ENCODE measurements at places on chromosomes 2 and 18.

- no peak for DNase-seq
Measured at GRCh38 chr2:60965499-60965785, 52.1 kb upstream of the PEX13 start.

DNA sequence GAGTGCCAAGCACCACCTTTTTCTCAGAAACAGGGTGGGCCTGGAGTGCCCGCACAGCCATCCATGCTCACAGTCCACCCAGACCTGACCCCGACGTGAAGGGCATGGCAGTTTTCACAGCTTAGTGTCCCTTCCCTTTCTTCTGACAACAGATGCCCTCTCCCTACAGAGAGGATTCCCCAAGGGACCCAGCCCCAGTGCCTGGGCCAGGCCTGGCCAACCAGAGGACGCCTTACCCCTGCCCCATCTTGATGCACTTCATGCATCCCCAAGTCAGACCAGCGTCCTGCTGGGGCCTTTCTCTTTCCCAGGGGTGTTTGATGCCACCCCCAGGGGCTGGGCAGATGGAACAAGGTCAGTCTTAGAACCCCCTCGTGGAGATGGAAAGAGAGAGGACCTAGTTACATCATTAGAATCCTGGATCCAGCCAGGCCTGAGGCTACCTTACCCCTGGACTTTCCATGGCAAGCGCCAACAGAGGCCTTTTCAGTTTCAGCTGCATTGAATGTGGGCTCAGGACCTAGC, 3.8 kb downstream of the ANKMY1 start:
- DNase-seq: no peak

DNA sequence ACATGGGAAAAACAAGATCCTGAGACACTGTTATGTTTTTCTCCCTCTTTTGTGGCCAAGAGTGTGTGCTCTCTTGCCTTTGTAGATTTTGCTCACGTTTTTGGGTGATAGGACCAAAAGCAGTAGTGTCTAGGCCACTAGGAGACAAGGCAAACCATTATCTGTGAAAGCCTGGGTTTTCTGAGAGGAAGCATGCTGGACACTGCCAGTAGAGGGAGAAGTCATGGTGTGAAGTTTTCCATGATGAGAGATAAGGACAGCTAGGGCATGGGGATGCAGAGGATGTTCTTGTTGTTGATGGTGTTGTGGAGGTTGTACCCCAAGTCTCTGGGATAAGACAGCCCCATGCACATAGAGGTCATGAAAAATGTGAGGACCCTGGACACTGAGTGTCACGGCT, 285.3 kb downstream of the SOX11 start:
- no peak for DNase-seq

DNA sequence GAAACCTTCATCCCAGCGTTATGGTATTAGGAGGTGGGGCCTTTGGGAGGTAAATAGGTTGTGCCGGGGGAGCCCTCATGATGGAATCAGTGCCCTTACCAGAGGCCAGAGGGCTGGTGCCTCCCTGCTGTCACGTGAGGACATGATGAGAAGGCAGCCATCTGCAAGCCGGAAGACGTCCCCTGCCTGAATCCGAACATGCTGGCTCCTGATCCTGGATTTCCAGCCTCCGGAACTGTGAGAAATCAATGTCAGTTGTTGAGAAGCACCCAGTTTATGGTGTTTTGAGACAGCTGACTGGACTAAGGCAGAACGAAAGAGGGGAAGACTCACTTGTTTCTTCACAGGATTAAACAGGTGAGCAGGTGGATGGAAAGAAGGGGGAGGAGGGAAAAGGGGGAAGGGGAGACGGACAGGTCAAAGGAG, 13.0 kb upstream of the KLF11 start:
- DNase-seq: no peak

- DNase-seq: no peak
Measured at GRCh38 chr2:161426922-161427663, 11.0 kb downstream of the TBR1 start.

- no peak for DNase-seq
Measured at GRCh38 chr2:195451160-195451559, 205.9 kb upstream of the SLC39A10 start.

GRCh38 chr2:8058652-8059051, 623.2 kb upstream of the ID2 start:
- DNase-seq: no peak

DNA sequence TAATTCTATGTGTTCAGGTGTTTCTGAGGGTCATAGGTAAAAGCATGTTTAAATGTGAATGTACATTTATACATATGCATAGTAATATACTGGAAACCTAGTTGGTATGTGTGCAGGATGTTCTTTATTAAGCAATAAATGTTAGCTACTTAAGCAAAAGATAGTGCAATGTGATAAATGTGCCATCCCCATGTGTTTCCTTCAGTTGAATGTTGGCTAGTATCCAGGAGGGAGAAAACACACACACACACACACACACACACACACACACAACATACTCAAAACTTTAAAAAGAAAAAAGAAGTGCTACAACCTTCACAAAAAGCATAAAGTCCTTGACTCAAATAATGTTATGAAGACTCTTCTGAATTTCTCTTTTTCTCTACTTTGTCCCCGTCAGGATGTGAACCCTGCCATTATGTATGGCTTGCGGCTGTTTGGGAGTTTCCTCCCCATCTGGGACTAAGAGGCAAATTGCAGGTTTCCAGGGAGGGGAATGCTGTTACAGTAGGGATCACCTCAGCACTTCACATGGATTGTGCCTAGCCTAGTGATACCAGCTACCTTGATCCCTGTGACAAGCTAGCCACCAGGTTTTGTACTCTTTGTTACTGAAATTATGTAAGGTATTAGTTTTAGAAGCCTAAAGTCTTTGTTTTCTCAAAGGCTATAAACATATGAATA, 82.6 kb downstream of the IKZF2 start:
- no peak for DNase-seq

- DNase-seq: no peak
Measured at GRCh38 chr2:10033251-10034006, 9.9 kb upstream of the KLF11 start.

DNA sequence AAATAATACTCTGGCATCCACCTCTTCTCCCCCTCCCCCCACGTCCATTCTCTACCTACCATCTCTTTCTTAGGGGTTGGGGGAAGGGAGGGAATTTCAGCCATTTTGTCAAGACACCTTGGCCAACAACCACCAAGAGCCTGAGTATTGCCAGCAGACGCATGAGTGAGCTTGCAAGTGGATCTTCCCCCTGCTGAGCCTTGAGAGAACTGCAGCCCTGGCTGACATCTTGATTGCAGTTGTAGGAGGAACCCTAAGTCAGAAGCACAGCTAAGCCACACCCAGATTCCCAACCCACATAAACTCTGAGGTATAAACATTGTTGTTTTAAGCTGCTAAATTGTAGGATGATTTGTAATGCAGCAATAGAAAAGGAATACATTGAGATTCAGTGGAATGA, 165.6 kb downstream of the TMEFF2 start:
- DNase-seq: no peak

DNA sequence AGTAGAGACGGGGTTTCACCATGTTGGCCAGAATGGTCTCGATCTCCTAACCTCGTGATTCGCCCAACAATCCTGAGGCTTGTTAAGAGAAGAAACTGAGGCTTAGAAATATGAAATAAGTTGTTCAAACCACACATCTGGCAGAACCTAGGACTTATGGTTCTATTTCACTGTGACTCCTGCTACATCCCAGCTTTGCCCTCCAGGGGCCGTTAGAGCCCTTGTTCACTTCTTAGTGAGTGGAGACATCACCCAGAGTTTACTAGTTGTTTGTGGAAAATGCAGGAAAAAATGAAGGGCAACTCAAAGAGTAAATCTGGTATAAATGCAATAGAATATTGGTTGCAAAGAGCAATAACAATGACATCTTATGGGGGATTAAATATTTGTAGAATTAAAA, 43.9 kb downstream of the MARCHF4 start:
- no peak for DNase-seq

GRCh38 chr2:73939419-73939818, 12.7 kb downstream of the DGUOK start:
- DNase-seq: no peak

Data from chondrocyte (in vitro differentiated cells).